Spinal cord (tissue), 10 donors: ENCODE measurements at places on chromosomes 6 and 20. TPM values are rescaled to one million over a fixed set of nuclear protein-coding genes. Genes with fewer than 3 reads are reported as not detected.

- no peak for DNase-seq
Observed at GRCh38 chr20:48789781-48790472, 37.9 kb downstream of the PREX1 start.

- DNase-seq: no peak
Observed at GRCh38 chr20:42432496-42433334, 757.0 kb downstream of the PTPRT start.

- DNase-seq: no peak
Observed at GRCh38 chr6:6407071-6407741, 86.7 kb upstream of the F13A1 start.

DNA sequence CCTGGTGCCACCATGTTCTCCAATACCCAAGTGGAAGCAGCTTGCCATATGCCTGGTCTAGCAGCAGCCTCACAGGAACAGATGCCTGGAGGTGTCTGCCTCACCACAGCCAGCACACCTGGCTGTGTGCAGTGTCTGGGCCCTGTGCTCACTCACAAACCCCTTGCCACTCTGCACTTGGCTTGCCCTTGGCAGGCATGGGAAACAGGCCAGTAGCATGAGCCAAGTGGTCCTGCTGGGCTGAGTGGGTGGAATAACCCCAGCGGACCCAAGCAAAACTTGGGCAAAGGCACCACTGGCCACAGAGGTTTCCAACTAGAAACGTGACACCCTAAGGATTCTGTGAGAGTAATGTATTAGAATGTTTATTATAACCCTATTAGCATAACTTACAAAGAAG is 600.5 kb upstream of the GJE1 start:
- DNase-seq: no peak

DNA sequence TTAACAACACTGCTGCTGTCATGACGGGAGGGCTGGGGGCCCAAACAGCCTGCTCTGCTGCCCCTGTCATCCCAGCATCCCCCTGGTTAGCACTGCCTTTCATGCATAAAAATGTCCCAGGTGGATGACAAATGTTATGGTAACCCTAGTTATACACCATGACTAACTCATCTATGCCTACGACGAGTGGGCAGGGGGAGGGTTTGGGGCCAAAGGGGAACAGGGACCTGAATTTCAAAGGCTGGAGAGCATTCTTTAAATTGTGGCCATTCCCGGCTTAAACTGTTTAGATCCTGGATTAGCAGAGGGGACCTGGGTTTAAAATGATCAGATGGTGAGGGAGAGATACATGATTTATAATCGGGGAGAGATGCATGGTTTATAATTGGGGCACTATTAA is 24.4 kb downstream of the GNAS-AS1 start:
- no peak for DNase-seq

DNA sequence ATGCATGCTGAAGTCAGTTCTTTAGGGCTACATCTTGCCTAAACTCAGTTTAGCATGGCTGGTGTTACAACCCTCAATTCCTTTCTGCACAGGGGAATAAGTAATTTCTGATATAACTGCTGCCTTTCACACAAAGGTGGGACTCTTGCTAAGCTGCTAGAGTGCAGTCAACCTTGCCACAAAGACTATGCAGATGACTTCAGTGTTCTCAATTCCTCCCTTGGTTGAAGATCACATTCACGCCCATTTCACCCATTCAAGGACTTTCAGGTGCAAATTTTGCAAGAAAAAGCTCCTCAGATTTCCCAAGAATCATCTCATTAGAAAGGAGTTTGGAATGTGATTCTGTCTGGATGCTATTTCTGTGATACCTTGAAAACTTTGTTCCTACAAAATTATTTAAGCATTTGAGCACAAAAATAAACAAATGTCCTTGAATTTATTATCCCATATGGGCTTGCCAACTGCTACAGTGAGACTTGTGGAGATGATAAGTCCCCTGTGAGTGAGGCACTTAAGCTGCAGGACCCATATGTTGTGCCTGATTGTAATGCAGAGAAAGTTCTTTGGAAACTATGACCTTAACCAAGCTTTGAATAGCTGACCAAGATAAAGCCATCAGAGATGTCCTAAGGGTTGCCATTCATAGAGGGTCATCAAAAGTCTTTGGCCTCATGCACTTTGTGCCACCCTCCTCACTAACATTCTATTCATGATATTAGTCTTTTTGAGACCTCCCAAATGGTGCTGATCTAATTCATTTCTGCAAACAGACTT is 111.8 kb downstream of the PLCB4 start:
- DNase-seq: no peak

DNA sequence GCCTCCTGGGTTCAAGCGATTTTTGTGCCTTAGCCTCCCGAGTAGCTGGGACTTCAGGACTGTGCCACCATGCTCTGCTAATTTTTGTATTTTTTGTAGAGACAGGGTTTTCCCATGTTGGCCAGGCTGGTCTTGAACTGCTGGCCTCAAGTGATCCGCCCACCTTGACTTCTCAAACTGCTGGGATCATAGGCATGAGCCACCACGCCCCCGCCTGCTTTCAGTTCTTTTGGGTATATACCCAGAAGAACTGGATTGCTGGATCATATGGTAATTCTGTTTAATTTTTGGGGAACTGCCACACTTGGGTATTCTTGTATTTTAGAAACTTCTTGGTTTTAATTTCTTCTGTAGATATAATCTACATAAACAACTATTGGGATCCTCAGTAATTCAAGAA is 17.0 kb downstream of the CDS2 start:
- no peak for DNase-seq

GRCh38 chr20:50146732-50147662 is 6.5 kb downstream of the PEDS1 start:
- no peak for DNase-seq

- no peak for DNase-seq
Observed at GRCh38 chr20:24873025-24873620, 75.9 kb upstream of the CST7 start.

DNA sequence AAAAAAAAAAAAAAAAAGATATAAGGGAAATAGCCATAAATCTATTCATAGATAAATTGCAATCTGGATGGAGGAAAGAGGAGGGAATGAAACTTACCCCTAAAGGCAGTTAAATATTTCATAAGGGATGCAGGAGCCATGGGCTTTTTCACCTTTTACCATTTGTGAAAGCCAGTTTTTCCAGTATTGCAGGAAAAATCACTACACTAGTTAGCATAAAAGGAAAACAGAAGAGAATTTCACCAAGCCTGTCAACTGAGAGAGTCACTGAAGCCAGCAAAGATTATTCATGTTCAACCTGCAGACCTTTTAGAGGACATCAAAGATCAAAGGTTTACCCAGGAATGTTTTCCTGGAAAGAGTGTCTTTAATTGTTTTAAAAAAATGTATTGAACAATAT is 969.7 kb downstream of the KIF16B start:
- no peak for DNase-seq

- no peak for DNase-seq
Observed at GRCh38 chr20:62210496-62210855, 9.6 kb downstream of the HRH3 start.

- no peak for DNase-seq
Observed at GRCh38 chr20:63082939-63083735, 76.4 kb upstream of the BHLHE23 start.

DNA sequence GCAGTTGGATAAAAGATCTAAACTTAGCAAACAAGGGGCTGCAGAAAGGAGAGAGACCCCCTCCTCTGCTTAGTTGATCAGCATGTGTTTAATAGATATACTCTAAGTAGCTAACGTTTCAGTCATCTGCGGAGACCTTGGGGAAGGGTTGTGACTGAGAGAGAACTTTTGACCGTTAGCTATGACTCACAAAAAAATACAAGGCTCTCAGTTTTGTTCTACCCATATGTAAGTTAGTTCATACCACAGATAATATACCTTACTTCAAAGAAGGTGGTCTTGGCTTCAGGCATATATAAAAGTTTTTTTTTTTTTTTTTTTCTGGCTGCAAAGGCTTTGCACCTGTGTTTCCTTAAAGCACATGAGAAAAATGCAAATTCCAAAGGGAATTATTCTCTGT is 258.9 kb downstream of the GJA1 start:
- DNase-seq: no peak

DNA sequence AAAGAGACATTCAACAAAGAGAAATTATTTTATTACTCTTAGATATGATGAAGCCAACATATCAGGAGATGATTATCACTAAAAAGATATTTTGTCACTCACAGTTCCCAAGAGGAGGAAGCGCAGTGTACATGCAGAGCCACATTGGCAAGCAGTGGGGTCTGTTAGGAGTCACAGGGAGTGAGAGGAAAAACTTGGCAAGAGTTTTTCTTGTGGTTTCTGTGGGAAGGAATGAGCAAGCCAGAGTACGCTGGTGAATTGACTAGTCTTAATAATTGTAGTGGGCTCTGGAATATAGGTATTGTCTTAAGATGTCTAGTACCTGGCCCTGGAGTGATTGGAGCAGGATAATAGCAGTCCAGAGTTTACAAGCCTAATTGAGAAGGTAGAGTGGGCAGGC is 1095.2 kb downstream of the GRIK2 start:
- DNase-seq: no peak

- no peak for DNase-seq
Observed at GRCh38 chr6:142784344-142784743, 160.6 kb downstream of the HIVEP2 start.

The HLA-DQA2 gene
- not detected for total RNA-seq

The CNKSR3 gene
- 17.0 TPM for total RNA-seq

The SLC4A11 gene
- total RNA-seq: 0.20 TPM

The ANKRD66 gene
- total RNA-seq: 0.69 TPM

The ARHGAP40 gene
- not detected for total RNA-seq

The TFAP2C gene
- total RNA-seq: 1.0 TPM

The RBPJL gene
- 0.20 TPM for total RNA-seq

The LIN28B gene
- total RNA-seq: 0.44 TPM

The SRSF3 gene
- total RNA-seq: 135 TPM

The LZTS3 gene
- 27.7 TPM for total RNA-seq

The C6orf52 gene
- total RNA-seq: 0.99 TPM
